ENCODE measurements at places on chromosomes 1 and 21.
A peak's percentile ranks its signal among the peaks of the same experiment; 100 is the strongest.

- no peak for DNase-seq
These were observed 298.3 kb downstream of the PDE4B start for GRCh38 chr1:66090859-66091457.

DNA sequence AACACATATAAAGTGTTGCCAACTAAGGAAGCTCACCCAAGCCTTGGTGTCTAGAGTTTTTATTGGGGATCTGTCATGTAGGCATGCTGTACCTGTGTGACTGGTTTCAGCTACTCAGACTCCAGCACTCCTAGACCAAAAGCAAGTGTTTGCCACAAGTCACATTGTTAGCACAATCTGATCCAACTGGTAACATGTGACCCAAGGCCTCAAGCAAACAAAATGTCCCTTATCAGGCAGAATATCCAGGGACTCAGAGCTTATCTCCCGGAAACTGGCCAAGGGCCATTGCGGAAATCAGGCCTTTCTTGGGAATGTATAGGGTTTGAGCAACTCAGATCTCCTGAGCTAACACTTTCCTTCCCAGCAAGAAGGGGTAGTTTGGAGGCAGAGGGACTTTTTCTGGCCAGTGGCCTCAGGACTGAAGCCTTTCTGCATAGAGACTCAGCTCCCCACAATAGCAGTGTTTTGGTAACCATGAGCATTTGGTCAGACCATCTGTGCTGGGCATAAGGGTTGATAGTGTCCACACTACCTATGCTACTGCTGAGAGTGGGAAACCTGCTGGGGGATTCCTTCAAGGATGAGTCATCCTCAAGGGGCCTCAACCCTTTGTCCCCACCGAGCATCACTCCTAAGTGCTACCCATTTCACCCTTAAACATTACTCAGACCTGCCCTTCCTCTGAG is 29.6 kb downstream of the NHLH2 start:
- DNase-seq, result no peak

DNA sequence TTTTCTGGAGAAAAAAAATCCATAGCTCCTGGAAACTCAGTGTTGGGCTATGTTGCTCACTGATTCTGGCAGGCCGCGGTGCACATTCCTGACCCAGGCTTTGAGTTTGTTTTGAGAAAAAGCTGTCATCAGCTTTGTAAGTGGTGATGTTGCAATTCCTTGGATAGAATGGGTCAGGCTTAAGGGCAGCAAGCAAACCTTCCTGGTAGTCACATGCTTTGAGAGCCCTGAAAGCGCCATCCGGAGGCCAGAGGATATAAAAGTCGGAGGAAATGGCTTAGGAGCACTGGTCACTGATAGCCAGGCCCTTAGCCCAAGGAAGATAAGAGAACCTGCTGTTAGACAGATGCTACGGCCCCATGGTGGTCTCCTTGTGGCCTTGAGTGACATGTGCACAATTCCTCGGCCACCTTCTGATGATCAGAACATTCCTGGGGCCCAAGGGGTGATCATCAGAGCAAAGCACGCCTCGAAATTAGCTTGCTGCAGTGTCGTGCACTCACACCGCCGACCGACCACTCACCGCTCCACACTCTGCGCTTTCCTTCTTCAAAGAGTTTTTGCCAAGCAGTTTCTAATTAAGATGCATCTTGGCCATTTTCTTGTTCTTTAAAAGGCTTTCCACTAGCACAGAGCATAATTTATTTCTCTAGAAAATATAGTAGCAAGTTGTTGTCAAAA is 78.6 kb downstream of the MAN1C1 start:
- DNase-seq, result peak; percentile 35

GRCh38 chr1:185016880-185017279 is 28.5 kb upstream of the RNF2 start:
- DNase-seq, result no peak

GRCh38 chr1:207904391-207904790 is 6.5 kb downstream of the CD34 start:
- DNase-seq, result no peak

GRCh38 chr1:182235952-182236650 is 155.5 kb downstream of the GLUL start:
- no peak for DNase-seq

GRCh38 chr1:31010086-31010989 is 55.2 kb downstream of the PUM1 start:
- no peak for DNase-seq

DNA sequence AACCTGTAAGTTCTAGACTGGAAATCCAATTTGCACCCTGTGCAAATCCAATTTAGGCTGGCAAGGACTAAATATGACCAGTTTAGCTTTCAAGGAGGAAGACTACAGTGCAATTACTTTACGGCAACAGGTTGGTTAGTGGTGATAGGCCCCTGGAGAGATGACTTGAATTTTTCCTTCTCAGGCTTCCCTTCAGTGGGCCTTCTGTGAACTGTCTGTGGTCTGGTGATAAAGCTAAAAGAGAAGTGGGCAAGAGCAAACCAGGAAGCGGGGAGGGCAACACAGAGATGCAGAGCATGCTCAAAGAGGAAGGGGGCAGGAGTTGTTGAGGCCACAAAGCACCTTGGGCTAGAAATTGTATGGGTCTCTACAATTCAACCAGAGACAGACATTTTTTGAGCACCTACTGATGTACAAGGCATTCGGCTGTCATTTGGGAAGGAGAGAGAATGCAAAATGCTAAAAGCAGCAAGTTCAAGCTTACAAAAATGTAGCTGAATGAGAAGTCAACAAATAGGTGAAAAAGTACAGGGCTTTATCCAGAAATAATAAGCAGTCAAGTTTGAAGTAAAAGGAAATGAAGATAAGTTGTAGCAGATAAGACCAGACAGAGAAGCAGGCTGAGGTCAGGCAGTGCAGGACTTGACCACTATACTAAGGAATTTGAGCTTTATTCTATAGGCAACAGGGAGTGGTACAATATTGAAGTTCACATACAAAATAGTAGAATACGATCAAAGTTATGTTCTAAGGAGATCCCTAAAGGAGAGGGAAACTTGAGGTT is 23.9 kb downstream of the INPP5B start:
- peak; percentile 34 for DNase-seq

DNA sequence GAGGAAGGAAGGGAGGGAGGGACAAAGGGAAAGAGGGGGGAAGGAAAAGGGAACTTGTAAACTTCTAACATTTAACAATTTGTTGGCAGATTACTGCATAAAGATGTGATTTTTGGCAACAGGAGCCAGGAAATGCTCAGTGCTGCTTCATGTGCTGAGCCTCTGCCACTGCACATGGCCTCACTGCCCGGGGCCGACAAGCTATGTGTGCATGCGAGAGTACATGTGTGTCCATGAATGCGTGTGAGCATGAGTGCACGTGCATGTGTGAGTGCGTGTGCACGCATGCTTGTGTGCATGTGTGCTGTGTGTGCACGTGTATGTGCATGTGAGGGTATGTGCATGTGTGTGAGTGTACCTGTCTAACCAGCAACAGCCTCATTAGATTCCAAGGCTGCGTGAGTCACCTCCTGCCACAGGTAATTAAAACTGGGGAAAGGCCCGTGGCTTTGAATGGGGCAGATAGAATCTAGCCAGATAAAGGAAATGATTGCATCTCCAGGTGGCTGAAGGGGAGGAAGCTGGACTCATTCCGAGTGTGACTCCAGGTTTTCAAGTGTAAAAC is 41.4 kb upstream of the TSPEAR start:
- DNase-seq, result no peak

- no peak for DNase-seq
These were observed 77.7 kb upstream of the SOX13 start for GRCh38 chr1:203995228-203995627.

DNA sequence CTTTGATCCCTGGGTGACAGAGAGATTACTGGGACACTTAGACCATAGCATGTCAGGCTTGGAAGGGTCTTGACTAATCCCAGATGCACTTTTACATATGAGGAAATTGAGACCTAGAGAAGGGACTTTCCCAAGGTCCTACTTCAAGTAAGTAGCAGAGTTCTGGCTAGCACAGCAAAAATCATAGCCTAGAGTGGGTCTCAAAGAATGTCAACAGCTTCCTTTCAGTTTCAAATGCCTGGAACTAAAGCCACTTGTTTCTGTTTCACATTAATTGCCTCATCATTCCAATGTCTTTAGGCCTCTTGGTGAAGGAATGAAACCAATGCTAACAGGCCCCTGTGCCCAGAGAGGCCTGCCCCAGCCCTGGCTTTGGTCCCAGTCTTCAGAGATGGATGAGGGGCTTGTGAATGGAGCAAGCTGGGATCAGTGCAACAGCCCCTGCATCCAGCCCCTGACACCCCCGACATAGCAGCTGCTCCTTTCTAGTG is 26.6 kb downstream of the ATF3 start:
- DNase-seq, result peak; percentile 14

DNA sequence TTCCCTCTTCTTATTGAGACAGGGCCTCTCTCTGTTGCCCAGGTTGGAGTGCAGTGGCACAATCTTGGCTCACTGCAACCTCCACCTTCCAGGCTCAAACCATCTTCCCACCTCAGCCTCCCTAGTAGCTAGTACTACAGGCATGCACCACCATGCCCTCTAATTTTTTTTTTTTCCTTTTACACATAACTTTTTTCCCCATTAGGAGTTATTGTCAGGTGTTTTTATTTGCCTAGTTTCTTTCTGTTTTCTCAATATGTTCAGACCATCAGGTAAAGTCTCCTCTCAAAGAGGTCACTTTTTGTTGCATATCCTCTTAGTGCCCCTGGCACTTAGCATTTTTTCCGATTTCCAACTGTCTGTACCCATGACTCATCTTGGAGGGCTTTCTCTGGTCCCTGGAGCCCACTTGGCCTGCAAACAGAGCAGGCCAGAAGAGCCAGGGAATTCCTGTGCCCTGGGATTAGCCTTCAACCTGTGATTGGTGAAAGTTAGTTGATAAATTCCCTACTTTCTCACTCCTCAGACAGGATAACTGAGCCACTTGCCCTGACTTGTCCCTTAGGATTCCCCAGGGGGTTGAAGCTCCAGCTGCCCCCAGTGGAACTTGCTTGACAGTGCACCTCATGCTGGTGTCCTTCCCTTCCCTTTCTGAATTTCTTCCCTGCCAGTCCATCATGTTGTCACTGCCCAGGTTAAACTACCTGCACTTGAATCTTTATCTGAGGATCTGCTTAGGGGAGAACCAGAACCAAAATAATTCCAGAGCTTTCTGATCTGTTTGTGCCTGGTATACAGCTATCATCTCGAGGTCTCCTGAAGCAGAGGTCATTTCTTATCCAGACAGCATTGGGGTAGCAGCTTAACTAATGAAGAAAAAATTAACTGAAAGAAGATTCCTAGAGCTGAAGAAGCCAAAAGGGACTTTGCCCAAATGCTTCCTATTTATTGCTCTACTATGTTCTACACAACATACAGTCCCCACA is 2.4 kb downstream of the NTPCR start:
- DNase-seq, result peak; percentile 90

GRCh38 chr1:10628685-10629084 is 153.9 kb downstream of the PEX14 start:
- no peak for DNase-seq

GRCh38 chr21:41768437-41769042 is 1.7 kb upstream of the RIPK4 start:
- DNase-seq, result peak; percentile 61

GRCh38 chr1:246095443-246095842 is 411.6 kb downstream of the SMYD3 start:
- no peak for DNase-seq

DNA sequence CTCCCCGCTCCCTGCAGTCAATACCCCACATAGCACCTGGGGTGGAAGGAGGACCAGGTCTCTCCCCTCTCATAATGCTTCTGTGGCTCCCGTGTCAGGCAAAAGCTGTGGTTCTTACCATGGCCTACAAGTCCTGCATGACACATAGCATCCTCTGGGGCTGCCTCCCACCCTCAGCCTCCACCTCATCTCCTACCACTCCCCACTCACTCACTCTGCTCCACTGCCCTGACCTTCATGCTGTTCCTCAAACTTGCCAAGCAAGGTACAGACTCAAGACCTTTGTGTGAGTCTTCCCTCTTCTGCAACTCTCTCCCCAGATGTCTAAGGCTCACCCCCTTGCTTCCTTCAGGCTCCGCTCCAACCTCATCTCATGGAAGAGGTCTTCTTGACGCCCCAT is 28.0 kb upstream of the VANGL1 start:
- DNase-seq, result no peak

DNA sequence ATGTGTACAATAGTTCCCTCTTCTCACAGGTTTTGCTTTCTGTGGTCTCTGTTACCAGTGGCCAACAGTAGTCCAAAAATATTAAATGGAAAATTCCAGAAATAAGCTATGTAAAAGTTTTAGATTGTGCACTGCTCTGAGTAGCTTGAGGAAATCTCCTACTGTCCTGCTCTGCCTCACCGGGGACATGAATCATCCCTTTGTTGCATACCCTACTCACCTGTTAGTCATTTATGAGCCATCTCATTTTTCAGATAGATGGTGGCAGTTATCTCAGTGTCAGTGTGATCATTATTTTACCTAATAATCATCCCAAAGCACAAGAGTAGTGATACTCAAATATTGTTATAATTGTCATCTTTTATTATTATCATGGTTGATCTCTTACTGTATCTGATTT is 688.1 kb downstream of the PLA2G4A start:
- DNase-seq, result no peak

DNA sequence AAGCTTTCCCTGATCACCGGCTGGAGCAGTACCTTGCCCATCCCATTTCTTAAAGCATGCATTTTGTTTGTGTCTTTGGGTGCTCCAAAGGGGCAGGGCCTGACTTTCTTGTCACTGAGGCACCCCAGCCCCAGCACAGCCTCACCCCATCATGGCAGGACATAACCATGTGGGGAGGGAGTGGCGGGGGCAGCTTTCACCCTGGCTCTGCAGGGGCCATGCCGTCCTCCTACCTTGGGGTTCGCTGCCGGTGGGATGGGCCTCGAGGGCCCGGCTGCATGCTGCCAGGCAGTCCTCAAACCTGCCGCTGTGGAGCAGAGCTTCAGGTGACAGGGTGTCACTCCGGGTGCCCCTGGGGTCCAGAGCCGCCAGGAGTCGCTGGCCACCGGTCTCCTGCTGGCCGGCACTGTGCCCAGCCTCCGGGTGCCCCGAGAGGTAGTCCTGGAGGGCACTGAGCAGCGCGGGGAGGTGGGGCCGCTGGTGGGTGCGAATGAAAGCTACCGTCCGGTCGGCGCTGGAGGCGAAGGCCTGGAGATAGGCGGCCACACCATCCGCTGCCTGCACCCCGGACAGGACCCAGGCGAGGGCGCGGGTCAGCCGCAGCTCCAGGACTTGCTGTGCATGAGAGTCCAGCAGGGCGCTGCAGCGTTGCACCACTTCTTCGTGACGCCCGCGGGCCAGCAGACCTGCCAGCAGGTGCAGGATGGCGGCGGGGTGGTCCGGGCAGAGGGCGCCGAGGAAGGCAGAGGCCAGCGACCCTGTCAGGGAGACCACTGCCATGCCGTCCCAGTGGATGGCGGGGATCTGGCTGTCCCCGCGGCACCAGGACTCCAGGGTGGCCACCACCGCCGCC is 1.5 kb downstream of the TTC34 start:
- no peak for DNase-seq

- no peak for DNase-seq
These were observed 30.3 kb downstream of the DYRK1A start for GRCh38 chr21:37396855-37397254.
